ENCODE measurements at places on chromosomes 13 and 19.
A peak's percentile ranks its signal among the peaks of the same experiment; 100 is the strongest.

- peak; percentile 92 for DNase-seq
Observed at GRCh38 chr19:38851622-38852230, 1.9 kb upstream of the HNRNPL start.

GRCh38 chr19:45451131-45451849 lies 16.5 kb upstream of the FOSB start:
- DNase-seq, result no peak

DNA sequence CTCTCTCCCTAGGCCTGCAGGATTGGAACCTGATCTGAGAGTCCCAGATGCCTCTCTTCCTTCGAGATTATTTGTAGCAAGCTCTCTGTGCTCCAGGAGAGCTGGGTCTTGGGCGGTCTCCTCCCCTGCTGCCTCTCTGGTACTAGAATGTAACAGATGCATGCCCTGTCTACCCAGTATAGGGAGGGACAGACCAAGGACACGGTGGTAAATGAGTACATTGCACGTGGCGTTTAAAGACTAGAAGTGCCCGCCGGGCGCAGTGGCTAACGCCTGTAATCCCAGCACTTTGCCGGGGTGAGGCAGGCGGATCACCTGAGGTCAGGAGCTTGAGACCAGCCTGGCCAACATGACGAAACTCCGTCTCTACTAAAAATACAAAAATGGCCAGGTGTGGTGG lies 11.7 kb downstream of the SLC27A1 start:
- DNase-seq, result no peak

GRCh38 chr19:54415901-54416673 lies 823 bp downstream of the TTYH1 start:
- DNase-seq, result no peak

DNA sequence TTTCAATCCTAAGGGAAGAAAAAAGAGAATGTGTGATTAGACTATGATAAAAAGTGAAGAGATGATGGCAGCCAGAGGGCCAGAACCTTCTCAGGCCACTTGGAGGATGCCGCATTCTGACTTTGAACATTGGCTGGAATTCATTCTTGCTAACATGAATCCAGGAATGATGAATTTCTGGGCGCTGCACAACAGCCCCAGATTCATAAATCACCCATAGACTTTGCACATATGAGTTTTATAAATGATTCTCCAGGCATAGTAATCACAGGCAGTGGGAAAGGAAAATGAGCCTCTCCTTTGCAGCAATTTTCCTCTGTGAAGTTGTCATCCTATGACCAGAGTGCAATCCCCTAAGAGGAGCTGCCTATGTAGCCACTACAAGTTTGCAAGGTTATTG lies 555.4 kb downstream of the KCTD12 start:
- no peak for DNase-seq

DNA sequence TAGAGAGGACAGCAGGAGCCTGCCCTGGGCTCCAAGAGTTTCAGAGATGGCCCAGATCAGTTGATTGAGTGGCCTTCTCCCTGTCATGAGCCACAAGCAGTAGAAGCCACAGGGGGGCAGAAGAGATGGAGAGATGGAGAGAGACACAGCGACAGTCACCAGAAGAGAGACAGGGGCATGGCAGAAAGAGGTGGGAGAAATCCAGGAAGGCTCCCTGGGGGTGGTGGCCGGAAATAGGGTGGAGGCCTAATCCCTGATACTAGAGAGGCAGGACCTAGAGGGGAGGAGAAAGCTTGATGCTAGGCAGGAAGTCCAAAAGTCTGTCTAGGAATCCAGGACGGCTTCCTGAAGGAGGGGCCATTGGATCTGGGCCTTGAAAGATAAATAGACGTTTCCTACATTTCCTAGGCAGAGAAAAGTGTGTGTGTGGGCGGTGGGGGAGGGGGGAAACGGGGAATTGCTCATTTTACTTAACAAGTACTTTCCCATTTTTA lies 9.6 kb upstream of the TPM4 start:
- peak; percentile 78 for DNase-seq

GRCh38 chr13:59230484-59231264 lies 933.1 kb downstream of the DIAPH3 start:
- DNase-seq, result no peak

- peak; percentile 79 for DNase-seq
Observed at GRCh38 chr19:12777217-12778016, 2.1 kb upstream of the HOOK2 start.

- peak; percentile 76 for DNase-seq
Observed at GRCh38 chr19:49436381-49437017, 4.8 kb downstream of the SLC17A7 start.

GRCh38 chr19:35076657-35077056 lies 35.1 kb downstream of the HPN start:
- peak; percentile 44 for DNase-seq

- DNase-seq, result no peak
Observed at GRCh38 chr13:107832500-107833100, 382.7 kb downstream of the LIG4 start.

GRCh38 chr13:29510651-29511084 lies 84.8 kb downstream of the SLC7A1 start:
- DNase-seq, result no peak

- no peak for DNase-seq
Observed at GRCh38 chr13:99862244-99862643, 109.3 kb downstream of the ZIC5 start.

GRCh38 chr19:49441210-49441959 lies at the start of gene SLC17A7:
Gene SLC17A7, minus strand, starts transcription at chr19:49441527. Its CDS starts 148 bp downstream, at chr19:49441379.
- DNase-seq, result no peak

DNA sequence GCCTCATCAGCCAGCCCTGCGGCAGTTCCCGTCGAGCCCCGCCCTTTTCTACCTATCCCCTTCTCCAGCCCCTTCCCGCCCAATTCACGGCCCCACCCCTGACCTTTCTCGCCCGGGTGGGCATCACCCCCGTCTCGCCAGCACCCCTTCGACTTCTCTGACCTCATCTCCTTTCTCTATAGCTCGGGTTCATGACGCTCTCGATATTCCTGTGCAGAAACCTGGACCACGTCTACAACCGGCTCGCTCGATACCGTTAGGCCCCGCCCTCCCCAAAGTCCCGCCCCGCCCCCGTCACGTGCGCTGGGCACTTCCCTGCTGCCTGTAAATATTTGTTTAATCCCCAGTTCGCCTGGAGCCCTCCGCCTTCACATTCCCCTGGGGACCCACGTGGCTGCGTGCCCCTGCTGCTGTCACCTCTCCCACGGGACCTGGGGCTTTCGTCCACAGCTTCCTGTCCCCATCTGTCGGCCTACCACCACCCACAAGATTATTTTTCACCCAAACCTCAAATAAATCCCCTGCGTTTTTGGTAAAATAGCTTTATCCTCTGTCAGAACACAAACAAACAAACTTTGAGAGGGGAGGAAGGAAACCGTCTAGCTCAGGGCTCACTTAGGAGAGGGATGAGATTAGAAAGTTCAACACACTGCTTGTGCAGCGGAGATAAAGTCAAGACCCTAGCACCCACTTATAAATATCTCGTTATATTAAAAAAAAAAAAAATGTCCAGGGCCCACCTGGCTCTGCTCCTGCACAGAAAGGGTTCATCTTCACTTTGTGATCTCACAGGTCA lies 5.1 kb downstream of the CD37 start:
- peak; percentile 70 for DNase-seq

DNA sequence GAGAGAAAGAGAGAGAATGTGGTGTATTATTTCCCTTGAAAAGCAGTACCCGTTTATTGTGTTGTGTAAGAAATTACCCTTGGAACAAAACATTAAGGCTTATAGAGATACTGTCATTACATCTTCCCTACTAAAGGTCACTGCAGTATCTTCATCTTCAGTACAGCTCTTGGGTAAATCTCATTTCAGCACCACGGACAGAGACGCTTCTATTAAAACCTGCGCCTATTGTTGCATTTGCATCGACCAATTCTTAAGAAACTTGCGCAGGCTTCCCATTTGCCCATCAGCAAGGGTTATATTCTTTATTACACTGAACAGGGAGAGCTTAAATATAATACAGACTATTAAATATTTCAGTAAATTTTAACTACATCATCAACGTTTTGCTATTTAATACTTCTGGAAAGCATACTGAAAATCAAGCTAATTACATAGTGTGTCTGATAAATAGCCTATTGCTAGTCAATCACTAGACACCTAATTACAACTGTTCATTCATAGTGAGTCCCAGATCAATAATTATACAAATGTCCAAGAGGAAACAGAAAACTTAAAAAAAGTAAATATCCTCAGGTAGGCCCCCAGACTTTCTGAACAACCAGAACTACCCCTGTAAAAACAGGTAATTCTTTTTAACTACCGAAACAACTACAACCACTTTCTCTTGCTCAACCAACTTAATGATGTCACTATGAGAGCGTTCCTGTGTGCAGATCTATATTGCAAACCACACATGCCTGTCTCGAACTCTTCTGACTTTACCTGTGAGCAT lies 350.6 kb downstream of the LIG4 start:
- peak; percentile 68 for DNase-seq

- DNase-seq, result no peak
Observed at GRCh38 chr19:29770648-29771047, 41.1 kb upstream of the CCNE1 start.

GRCh38 chr19:13094771-13095392 lies 7.8 kb downstream of the LYL1 start:
- DNase-seq, result peak; percentile 60

DNA sequence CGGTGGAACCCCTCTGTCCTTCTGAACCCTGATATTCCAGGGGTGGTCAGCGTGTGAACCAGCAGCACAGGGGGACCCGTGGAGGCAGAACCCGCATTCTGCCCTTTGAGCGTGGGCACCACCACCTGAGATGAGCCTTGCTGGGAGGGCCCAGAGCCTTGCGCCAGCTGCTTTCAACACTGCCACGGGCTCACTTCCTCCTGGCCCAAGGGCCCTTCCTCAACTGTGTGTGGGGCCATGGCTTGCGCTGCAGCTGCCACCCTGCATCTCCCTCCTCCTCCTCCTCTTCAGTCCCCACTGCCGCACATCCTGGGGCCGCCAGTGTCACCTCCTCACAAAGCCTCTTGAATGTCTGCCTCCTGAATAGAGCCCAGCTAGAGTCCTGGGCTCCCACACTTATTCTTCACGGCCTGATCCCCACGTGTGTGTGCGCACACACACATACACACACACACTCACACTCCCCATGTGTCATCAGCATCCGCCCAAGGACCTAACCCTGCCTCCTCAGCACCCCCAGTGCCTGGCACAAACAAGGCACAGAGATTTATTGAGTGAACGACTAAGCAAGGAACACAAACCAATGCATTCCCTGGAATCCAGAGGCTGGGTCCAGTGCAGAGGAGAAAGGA lies 26.9 kb upstream of the TMEM160 start:
- no peak for DNase-seq

DNA sequence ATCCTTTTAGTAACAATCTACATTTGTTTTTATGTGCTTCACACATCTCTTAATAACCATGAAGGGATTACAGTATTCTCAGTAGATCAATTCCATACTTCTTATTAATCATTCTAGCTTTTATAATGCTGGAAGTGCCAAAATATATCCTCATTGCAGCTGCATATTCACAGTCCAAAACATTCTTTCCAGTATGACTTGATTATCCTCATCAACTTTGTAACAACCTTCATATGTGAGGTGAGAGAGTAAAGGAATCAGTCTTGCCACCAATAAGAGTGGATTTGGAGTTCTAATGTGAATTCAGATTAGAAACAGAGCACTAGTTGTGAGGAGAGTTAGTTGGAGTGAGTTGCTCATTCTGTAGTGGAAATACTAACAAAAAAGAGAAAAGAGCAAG lies 208.0 kb upstream of the SPRY2 start:
- no peak for DNase-seq

DNA sequence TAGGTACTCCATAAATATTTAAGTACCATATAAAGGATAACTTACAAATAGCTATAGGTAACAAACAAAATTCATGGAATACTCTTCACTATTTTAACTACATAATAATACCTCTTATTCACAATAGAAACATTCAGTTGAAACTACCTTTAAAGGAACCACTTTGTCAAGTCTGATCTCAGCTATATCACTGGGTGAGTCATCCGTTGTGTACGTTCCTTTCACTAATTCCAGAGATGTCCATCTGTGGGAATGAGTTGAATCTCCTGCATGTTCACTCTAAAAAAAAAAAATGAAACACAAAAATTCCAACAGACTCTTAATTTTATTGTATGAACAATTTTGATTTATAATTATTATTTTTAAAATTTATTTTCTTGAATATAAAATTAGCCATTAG lies 149.4 kb upstream of the FBXL3 start:
- no peak for DNase-seq

DNA sequence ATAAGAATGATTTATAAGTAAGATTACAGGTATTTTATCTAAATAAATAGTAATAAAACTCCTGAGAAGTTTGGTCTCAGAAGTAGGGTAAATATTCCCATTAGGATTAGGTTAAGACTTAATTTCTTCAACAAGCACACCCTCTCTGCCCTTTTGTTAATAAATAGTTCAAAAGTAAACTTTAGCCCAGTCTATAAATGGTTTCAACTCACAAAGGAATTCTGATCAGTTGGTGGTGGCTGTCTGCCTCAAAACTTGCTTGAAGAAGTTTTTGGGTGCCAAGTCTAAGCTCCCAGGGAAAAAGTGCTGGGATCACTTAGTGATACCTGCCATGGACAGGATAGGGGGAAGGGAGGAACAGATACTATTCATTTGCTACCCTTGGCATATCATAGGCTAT lies 22.9 kb downstream of the MBNL2 start:
- no peak for DNase-seq

GRCh38 chr19:943551-944170 lies 17.8 kb downstream of the ARID3A start:
- no peak for DNase-seq

- DNase-seq, result no peak
Observed at GRCh38 chr13:59633290-59633689, 530.4 kb downstream of the DIAPH3 start.

DNA sequence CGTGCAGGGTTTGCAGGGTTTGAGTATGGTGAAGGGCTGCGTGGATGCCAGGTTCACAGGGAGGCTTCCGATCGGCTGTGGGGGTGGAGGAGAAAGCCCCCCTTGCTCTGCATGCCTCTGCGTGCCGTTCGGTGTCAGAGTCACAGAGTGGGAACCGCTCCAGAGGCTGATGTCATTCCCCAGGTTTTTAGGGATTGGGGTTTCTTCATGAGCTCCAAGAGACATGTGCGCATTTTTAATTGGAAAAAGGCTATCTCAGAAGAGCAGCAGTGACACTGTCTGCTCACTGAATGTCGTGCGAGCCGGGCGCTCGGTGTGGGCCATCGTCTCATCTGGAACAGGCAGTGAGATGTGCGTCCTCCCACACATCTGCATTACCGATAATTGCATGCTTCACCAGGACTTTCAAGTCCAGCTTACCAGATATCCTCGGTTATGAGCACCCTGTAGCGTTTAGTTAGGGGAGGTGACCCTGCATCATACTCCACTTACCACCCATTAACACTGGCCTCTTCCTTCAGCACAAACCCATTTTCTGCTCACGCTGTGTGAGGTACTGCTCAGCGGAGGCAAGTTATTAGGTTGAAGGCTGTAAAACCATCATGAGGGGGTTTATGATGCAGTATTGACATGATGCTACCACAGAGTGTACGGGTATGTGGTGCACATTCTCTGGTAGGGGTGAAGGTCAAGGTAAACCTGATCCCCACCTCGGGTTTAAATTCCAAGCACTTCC lies 1.7 kb downstream of the MCF2L start:
- no peak for DNase-seq

DNA sequence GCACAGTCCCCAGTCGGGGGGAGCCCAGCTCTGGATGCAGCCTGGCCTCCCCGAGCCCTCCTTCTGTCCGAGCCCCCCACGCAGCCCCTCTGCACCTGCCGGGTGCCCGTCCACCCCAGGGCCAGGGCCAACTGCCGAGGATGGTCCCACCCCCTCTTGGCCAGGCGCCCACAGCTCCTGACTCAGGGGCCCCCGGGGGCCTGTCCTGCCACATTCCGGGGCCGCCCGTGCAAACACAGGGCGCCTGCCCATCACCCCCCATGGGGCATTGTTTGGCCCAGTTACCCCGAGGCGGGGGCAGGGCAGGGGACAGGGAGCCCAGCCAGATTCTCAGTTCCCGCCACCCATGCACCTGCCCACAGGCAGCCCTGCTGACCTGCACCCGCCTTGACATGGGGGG lies 5.3 kb upstream of the TCF3 start:
- no peak for DNase-seq
